ENCODE measurements at places on chromosomes 5 and 9. TPM values are rescaled to one million over a fixed set of nuclear protein-coding genes. Genes with fewer than 3 reads are reported as not detected.

DNA sequence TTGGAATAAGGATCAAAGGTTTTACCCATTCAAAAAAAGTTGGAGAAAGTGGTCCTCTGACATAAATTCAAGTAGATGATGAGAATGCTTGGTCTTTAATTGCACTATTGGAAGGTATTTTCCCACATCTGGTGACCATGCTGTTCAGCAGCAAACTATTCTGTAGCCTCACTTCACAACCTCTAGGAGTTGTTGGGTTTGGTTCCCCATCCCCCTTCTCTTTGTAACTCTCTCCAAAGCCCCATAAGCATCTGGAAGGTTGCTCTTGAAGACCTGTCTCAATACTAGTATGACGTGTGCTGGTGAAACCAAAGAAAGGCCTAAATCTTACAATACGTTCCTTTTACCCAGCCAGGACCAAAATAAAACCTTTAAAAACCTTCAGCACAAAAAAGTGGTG lies 8.5 kb downstream of the RGMB start:
- DNase-seq: no peak

DNA sequence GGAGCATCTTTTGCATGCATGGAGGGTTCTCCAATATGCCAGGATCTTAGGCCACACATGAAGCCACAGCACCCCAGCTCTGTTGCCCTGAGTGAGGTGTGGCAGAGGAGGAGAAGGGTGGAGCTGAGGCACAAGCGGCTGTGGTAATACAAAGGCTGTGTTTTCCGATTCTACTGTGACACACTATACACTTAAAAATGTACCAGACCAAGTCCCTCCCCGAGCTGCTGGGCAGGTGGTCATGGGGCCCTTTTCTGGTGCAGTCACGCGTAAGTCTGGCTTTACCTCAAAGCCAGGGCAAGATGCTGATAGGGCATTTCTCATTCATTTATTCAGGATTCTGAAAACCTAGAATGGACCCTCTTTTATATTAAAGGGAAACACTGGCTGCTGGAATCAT lies 3.7 kb downstream of the ADGRV1 start:
- no peak for DNase-seq

GRCh38 chr9:90979639-90980038 lies 178.0 kb downstream of the SYK start:
- no peak for DNase-seq

- no peak for DNase-seq
These were observed 41.6 kb downstream of the MLLT3 start for GRCh38 chr9:20580673-20581072.

DNA sequence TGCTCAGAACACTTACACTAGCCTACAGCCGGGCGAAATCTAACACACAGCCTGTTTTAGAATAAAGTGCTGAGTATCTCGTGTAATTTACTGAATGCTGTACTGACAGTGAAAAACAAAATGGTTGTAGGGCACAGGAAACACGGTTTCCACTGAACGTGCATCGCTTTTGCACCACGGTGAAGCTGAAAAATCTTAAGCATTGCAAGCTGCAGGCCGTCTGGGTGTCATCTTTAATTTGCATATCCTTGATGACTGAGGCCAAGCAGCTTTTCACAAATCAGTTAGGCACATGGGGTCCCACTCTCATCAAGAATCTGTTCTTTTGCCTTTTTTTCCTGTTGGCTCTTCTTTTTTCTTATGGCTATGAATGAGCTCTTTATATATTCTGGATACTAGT lies 58.2 kb downstream of the CAMSAP1 start:
- no peak for DNase-seq

- peak; percentile 78 for DNase-seq
These were observed 30.2 kb downstream of the LRRTM2 start for GRCh38 chr5:138844812-138845513.

DNA sequence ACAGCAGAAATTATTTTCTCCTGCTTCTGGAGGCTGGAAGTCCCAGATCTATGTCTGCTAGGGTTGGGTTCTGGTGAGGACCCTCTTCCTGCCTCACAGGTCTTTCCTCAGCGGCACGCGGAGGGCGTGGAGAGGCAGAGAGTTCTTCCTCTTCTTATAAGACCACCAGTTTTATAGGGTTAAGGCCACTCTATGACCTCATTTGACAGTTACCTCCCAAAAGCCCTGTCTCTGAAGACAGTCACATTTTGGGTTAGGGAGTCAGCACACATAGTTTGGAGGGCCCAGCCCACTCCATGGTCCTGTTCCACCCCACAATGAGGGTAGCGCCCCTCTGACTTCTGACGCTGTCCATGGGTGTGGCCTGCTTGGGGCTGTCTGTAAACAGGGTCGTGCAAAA lies 46.7 kb downstream of the TRIP13 start:
- DNase-seq: no peak

GRCh38 chr9:123157221-123157620 lies 111.2 kb downstream of the STRBP start:
- DNase-seq: no peak

DNA sequence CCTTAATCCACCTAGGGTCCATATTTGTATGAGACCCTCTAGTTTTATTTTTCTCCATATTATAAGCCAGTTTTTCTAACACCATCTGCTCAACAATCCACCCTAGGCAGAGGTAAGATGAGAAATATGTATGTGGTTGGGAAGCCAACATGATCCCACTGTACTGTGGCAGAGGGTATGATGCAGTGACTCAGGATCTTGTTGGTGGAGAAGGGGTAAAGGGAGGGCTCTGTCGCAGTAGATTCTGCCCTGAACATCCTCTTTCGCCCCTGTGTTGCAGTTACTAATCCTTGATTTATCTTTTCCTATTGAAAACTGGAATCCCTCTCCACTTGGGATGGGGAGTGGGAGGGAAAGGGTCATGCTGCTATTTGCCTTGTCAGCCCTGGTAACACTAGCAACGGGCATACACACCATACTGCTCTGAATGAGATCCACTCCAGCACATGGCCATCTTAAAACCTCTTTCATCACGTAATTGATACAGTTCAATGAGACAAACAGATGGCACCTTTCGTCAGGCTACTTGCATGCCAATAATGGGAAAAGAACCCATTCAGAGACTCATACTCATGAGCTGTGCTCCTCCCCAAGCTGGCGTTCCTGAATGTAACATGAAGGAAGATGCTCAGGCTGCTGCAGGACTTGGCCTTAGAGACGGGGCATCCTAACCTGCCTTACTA lies 63.0 kb downstream of the ADAMTS12 start:
- DNase-seq: no peak

- DNase-seq: no peak
These were observed 22.2 kb downstream of the ENG start for GRCh38 chr9:127832248-127832647.

DNA sequence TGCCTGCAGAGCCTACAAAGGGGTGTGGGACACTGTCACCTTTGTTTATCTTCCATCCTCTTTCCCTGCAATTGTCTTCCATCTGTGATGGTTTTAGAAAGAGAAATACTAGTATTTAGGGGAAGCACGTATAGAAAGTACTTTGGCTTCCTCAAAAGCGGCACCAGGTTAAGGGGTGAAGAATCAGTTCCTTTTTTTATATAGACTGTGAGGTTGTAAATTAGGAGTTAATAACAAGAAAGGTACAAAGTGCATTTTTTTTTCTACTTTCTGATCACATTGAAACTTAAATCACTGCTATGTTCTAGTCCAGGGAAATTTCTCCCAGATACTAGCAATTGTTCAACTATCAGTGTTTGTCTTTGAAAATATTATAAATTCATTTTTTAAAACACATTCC lies 219.3 kb downstream of the CEMIP2 start:
- no peak for DNase-seq

DNA sequence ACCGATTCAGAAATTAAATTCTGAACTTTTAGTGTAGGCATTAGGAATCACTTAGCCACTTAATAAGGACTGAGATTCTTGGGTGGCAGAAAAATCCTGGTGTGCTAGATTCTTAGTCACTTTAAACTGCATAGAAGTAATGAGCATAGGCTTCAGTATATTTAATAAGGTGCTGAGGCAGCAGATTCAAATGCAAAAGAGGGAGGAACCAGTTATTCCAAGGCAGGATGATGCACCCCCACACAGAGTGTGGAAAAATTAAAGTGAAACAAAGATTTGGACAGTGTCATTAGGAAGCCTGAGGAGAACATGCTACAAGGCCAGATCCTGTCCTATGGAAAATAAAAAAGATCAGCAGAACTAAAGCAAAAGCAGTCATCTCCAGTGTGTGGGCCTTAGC lies 217.7 kb downstream of the PJA2 start:
- no peak for DNase-seq

DNA sequence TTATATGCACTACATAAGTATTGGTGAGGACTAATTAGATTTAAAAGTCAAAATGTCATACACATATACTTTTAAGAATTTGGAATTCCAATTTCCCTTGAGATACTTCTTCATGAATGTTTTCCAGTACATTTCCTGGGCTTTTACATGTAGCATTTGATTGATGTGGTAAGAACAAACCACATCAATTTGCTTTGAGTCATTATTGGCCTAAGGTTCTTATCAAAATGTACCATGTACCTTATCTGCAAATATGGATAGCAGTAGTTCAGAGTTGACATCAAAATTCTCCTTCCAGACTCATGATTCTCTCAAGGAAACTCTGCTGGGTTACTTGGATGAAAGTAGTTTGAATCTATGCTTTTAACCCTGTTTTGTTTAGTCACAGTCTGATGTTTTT lies 2.5 kb downstream of the CAST start:
- no peak for DNase-seq

- DNase-seq: no peak
These were observed 831 bp downstream of the KLHL3 start for GRCh38 chr5:137734962-137735554.

- DNase-seq: no peak
These were observed 930.3 kb upstream of the ARRDC3 start for GRCh38 chr5:92313385-92313784.

GRCh38 chr5:61306531-61307131 lies 25.4 kb upstream of the ZSWIM6 start:
- peak; percentile 90 for DNase-seq

DNA sequence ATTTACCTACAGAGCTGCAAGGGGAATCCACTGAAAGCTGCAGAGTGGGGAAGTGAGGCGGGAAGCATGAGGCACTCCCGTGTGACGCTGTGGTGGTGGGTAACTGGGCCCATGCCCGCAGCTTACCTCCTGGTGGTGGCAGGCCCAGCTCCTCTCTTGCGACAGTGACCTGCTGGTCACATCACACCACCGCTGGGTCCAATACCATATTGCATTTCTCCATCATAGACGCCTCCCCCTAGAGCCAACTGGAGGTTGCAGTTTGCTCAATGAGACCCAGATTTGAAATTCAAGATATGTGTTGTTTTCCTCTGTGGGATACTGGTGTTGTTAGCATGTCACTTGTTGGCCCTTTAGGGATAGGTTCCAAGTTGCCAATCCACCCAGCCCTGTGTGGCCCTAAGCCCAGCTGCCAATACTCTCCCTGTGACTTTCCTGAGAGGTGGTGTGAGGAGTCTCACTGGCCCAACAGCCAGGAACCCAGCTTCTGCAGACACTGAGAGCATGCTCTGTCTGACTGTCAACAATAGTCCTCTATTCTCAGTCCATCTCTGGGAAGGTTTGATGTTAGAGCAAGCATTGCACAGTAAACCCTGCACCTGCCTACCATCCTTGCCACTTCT lies 428.3 kb downstream of the GADD45G start:
- no peak for DNase-seq

- peak; percentile 89 for DNase-seq
These were observed 574.8 kb downstream of the PSAT1 start for GRCh38 chr9:78871452-78872331.

FAM200C gene
- 2.1 TPM for total RNA-seq

MARVELD2 gene
- 0.06 TPM for total RNA-seq

SOX30 gene
- total RNA-seq: 0.15 TPM

IL7R gene
- total RNA-seq: 41.7 TPM

PLAC8L1 gene
- 0.39 TPM for total RNA-seq

IL4 gene
- total RNA-seq: not detected

SAXO1 gene
- not detected for total RNA-seq

SPRY4 gene
- total RNA-seq: 27.5 TPM

SGCD gene
- 6.6 TPM for total RNA-seq

PTGDS gene
- not detected for total RNA-seq

Data from HFFc6 (cell line).